ENCODE measurements at places on chromosomes 1 and 21. TPM values are rescaled to one million over a fixed set of nuclear protein-coding genes. Genes with fewer than 3 reads are reported as not detected.

DNA sequence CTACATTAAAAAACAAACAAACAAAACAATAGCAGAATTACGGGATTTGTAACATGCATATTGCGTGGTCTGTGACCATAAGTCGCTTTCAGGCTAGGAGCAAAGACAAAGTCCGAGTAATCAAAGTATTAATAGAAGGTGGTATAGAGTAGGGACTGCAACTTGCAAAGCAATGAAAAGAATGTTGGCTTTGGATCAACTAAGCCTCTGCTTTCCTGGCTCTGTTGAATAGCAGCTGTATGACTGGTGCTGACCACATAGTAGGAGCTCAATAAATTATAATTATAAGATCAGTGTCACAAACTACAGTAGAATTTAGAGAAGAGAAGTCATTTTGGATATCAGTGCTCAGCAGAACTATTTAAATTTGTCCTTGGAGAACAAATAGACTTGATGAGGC is 586.4 kb downstream of the DPYD start:
- H3K36me3 ChIP-seq, result no peaks in the 10 kb centered on the region
- H3K4me3 ChIP-seq, result no peak overlapping the region
- peaks cover 24% of the 10 kb centered on the region for H3K4me1 ChIP-seq
- H3K27me3 ChIP-seq, result no peaks in the 10 kb centered on the region

USH2A gene
- not detected for total RNA-seq

DNA sequence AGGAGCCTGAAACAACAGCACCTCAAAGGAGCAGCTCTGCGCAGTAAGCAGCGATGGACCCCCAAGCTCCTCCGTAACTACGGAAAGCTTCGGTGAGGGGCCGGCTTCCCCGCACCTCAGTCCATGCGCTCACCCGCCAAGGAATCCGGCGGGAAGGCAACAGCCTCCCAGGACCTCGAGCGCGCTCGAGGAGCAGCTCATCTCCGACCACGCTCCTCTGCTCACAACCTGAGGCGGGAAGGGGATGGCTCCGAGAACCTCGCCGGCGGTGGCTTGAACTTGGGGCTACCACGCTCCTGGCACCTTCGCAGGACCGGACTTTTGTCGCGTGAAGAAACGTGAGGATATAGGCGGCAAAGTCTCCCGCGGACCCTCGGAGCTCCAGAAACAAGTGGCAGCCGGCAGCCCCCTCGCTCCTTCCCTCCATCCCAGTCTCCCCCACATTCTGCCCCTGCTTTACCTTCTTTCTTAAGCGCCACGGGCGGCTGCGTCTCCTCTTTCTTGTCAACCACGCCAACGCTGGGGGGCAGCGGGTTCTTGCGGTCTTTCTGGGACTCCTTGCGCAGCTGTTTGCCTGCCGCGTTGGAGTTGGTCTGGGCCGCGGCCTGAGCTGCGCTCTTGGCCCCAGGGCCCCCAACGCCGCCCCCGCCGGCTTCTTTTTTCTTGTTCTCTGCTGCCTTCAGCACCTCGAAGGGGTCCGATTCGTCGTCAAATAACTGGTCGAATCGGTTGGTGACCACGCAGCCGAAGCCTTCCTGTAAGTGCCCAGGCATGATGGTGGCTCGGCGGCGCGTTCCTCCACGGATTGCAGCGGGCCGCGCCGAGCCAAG is 459 bp downstream of the SERBP1 start:
- peak overlapping the region; percentile 98 for H3K4me3 ChIP-seq
- peak; percentile 15 for DNase-seq
- H3K36me3 ChIP-seq, result peaks cover 65% of the 10 kb centered on the region
- H3K27ac ChIP-seq, result peak overlapping the region; percentile 96
- no peaks in the 10 kb centered on the region for H3K27me3 ChIP-seq
- peaks cover 28% of the 10 kb centered on the region for H3K4me1 ChIP-seq

DNA sequence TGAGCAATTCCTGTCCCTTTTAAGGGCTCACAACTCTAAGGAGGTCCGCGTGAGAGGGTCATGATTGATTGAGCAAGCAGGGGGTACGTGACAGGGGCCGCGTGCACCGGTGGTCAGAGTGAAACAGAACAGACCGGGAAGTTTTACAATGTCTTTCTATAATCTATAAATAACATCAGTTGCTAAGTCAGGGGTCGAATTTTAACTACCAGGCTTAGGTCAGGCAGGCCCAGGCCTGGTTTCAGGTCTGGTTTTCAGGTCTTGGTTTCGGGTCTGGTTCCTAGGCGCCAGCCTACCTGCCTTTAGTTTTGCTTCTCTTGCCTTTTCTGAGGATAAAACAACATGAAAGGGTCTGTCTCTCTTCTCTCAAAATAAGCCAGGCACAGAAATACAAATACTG is 476.0 kb upstream of the CAMK1G start:
- H3K36me3 ChIP-seq, result no peaks in the 10 kb centered on the region
- H3K4me3 ChIP-seq, result no peak overlapping the region
- no peak for DNase-seq
- no peaks in the 10 kb centered on the region for H3K4me1 ChIP-seq
- H3K27ac ChIP-seq, result no peak overlapping the region

GRCh38 chr1:46246548-46247435 is 771 bp upstream of the RAD54L start:
- peaks cover 15% of the 10 kb centered on the region for H3K4me1 ChIP-seq
- H3K36me3 ChIP-seq, result peaks cover 18% of the 10 kb centered on the region
- H3K27me3 ChIP-seq, result no peaks in the 10 kb centered on the region
- peak overlapping the region; percentile 94 for H3K4me3 ChIP-seq

DNA sequence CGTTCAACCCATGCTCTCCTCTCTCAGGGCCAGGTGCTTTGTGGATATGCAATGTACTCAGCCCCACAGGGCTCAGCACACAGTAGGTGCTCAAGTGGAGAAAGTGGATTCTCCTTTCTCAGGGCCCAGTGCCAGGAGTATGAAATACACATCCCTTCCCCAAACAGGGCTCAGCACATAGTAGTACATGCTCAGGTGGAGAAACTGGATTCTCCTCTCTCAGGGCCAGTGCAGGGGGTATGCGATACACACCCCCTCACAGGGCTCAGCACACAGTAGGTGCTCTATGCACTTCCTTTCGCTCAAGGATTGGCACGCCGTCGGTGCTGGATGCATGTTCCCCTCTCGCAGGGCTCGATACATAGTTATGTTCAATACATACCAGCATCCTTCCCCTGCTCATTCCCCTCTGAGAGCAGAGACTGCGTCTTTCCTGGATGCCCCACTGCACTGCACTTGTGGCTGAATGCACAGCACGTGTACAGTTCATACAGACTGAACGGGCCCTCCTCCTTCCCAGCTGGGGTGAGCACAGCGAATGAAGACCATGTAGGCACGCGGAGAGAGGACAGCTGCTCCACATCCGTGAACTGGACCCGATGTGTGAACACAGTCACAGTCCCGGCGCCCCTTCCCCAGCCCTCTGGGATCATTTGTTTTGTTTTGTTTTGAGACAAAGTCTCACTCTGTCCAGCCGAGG is 16.6 kb upstream of the DISP3 start:
- H3K36me3 ChIP-seq, result no peaks in the 10 kb centered on the region
- no peak for DNase-seq
- H3K4me1 ChIP-seq, result no peaks in the 10 kb centered on the region
- H3K27me3 ChIP-seq, result peaks cover 94% of the 10 kb centered on the region
- H3K27ac ChIP-seq, result no peak overlapping the region

TMEM39B gene
- total RNA-seq, result 19.5 TPM

- peaks cover 4% of the 10 kb centered on the region for H3K36me3 ChIP-seq
- H3K27ac ChIP-seq, result no peak overlapping the region
- H3K27me3 ChIP-seq, result no peaks in the 10 kb centered on the region
- no peak for DNase-seq
- peaks cover 15% of the 10 kb centered on the region for H3K4me1 ChIP-seq
These were observed 38.5 kb downstream of the CLIC4 start for GRCh38 chr1:24783713-24784112.

- no peak overlapping the region for H3K4me3 ChIP-seq
- peaks cover 77% of the 10 kb centered on the region for H3K27me3 ChIP-seq
- H3K27ac ChIP-seq, result no peak overlapping the region
- DNase-seq, result no peak
- H3K36me3 ChIP-seq, result no peaks in the 10 kb centered on the region
These were observed 27.3 kb upstream of the COL6A1 start for GRCh38 chr21:45954261-45954660.

ITPKB gene
- 11.8 TPM for total RNA-seq

GRCh38 chr1:31705080-31705866 is 1.5 kb upstream of the COL16A1 start:
- DNase-seq, result peak; percentile 35
- H3K4me1 ChIP-seq, result peaks cover 37% of the 10 kb centered on the region
- no peak overlapping the region for H3K27ac ChIP-seq
- peaks cover 37% of the 10 kb centered on the region for H3K27me3 ChIP-seq

MAP3K21 gene
- 33.6 TPM for total RNA-seq

- H3K36me3 ChIP-seq, result no peaks in the 10 kb centered on the region
- no peaks in the 10 kb centered on the region for H3K27me3 ChIP-seq
- no peak for DNase-seq
- H3K4me1 ChIP-seq, result peaks cover 15% of the 10 kb centered on the region
- H3K4me3 ChIP-seq, result no peak overlapping the region
These were observed 42.5 kb downstream of the CCN1 start for GRCh38 chr1:85623061-85623471.

DNA sequence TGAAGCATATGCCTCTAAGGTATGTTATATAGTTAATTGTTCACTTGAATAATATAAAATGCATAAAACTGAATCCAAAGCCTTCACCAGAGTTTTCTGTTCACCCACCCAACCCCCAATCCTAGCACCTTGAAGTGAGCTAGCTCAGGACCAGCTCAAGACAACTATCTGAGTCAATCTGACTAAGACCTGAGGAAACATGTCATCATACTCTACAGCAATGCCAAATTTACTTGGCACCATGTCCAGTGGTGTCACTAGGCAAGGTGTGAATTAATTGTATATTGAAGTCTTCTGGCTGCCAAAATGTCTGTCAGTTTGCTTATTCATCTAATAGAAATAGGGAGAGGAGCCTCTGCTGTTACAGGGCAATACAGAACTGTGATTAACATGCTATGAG is 3.8 kb downstream of the DNASE2B start:
- no peaks in the 10 kb centered on the region for H3K27me3 ChIP-seq
- no peak for DNase-seq
- H3K4me1 ChIP-seq, result peaks cover 7% of the 10 kb centered on the region

PKP1 gene
- total RNA-seq, result 0.09 TPM

- H3K4me3 ChIP-seq, result no peak overlapping the region
- no peak for DNase-seq
- H3K27me3 ChIP-seq, result peaks cover 13% of the 10 kb centered on the region
- H3K4me1 ChIP-seq, result peaks cover 7% of the 10 kb centered on the region
- H3K27ac ChIP-seq, result no peak overlapping the region
These were observed 131.3 kb upstream of the ARHGEF16 start for GRCh38 chr1:3323021-3323795.

S100A5 gene
- not detected for total RNA-seq

DNA sequence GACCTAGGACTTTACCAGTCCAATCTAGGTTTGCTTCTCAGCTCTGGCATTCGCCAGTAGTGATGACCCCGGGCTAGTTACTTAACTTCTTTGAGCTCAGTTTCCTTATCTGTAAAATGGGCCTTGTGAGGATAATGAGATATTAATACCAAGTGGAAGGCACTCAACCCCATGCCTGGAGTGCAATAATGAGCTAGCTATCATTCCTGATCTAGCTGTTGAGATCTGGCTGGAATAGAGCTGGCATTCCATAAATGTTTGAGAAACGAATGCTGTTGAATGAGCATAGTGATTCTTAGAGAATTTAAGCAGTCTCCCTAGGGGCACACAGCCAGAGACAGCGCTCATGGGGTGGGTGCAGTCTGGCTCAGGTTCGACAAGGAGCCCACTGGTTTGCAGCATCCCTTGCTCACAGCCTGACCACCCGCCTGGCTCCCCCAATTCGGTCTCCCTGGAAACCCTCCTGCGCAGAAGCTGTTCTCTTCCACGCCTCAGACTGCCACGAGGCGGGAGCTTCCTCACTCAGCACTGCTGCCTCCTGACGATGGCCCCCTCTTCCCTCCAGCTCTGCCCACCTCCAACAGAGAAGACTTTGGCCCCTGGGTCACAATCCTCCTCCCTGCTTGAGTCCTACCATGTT is 32.5 kb downstream of the DHCR24 start:
- no peak overlapping the region for H3K4me3 ChIP-seq
- no peak overlapping the region for H3K27ac ChIP-seq
- H3K27me3 ChIP-seq, result no peaks in the 10 kb centered on the region
- no peak for DNase-seq
- peaks cover 83% of the 10 kb centered on the region for H3K36me3 ChIP-seq
- peaks cover 57% of the 10 kb centered on the region for H3K4me1 ChIP-seq

DNA sequence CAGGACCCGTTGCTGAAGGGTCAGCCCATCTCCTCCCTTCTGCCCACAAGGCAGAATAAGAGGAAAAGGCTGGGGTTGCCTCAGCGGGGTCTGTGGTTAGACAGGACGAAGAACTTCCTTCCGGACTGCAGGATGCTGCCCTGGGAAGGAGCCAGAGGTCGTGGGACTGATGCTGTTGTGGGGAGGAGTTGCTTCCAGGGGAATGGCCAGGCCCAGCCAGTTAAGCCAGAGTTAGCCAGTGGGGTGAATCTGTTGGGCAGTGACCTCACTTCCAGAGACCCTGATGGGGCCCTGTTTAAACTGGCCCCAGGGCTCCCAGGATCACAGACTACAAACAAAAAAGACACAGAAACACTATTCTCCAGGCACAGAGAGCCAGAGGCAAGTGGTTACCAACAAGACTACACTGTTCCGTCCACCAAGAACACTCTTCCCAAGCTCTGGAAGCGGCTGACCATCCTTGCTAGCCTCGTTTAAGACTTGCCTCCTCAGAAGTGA is 13.0 kb downstream of the FAM229A start:
- H3K36me3 ChIP-seq, result peaks cover 37% of the 10 kb centered on the region
- H3K27me3 ChIP-seq, result peaks cover 13% of the 10 kb centered on the region
- peaks cover 36% of the 10 kb centered on the region for H3K4me1 ChIP-seq
- no peak for DNase-seq

- DNase-seq, result no peak
- no peaks in the 10 kb centered on the region for H3K27me3 ChIP-seq
- no peaks in the 10 kb centered on the region for H3K36me3 ChIP-seq
- no peaks in the 10 kb centered on the region for H3K4me1 ChIP-seq
- no peak overlapping the region for H3K27ac ChIP-seq
- no peak overlapping the region for H3K4me3 ChIP-seq
These were observed 416.6 kb downstream of the RWDD3 start for GRCh38 chr1:95650631-95651030.

- no peak overlapping the region for H3K27ac ChIP-seq
- H3K36me3 ChIP-seq, result peaks cover 25% of the 10 kb centered on the region
- H3K4me1 ChIP-seq, result peaks cover 21% of the 10 kb centered on the region
- DNase-seq, result peak; percentile 42
- peaks cover 64% of the 10 kb centered on the region for H3K27me3 ChIP-seq
These were observed 689 bp upstream of the GPR137B start for GRCh38 chr1:236141447-236142252.

DNA sequence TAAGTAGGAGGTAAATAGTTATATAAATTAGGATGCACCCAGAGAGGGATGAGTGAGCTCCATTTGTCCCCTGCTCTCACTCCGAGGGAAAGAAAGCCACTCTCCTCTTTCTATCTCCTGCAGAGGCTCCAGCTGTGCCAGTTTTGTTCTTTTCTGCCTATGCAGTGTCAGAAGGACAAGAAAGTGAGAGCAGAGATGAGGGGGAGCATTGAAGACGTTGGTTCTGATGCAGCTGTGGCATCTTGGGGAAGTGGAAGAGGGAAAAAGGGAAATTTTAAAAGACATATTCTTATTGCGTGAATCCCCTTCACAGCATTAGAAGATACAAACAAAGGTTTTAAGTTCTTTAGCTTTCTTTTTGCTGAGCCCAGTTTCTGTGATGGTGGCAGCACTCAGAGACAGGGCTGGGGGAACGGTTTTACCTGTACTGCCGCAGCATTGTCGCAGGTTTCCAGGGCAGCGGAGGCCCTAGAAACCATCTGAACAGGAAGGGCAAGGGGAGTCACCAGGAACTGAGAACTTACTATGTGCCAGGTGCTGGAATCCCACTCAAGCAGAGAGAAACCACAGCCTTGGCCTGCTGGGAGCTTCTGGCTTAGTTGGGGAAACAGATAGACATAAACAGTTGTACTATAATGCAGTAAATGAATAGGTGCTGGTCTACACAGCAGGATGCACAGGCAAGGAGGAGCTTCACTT is 44.9 kb upstream of the USP24 start:
- H3K36me3 ChIP-seq, result no peaks in the 10 kb centered on the region
- no peak for DNase-seq

Measured in Calu3 (cell line).